ENCODE measurements at places on chromosomes 5 and 9. TPM values are rescaled to one million over a fixed set of nuclear protein-coding genes. Genes with fewer than 3 reads are reported as not detected.

DNA sequence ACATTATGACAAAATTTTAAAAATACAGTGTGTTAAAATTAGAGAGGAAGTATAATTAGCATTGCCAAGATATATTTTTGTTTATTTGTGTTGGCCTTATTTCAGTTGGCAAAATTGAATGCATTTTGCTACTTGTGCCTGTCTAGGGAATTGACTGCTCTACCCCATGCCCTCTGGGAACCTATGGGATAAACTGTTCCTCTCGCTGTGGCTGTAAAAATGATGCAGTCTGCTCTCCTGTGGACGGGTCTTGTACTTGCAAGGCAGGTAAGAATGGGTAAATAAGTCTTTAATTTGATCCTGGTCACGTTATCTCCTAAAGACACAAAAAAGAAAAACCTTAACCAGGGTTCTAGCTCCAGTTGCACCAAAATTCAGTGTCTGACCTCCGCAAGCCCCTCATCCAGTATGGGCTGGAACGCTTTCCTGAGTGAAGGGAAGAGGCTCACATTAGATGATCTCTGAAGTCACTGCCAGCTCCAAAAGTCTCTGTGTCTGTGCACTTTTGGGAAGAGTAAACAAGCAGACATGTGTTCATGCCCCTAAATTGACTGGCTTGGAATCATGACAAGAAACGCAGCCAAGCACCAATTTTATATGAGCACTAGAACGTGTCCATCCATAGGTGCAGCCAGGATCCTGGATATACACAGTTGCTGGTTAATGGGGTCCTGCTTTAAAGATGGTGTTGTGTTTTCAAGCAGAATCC is 98.3 kb upstream of the PRRC1 start:
- DNase-seq = no peak
- H3K4me3 ChIP-seq = no peak overlapping the region
- peaks cover 12% of the 10 kb centered on the region for H3K36me3 ChIP-seq
- H3K4me1 ChIP-seq = no peaks in the 10 kb centered on the region

GRCh38 chr5:76714751-76715485 is 1.0 kb upstream of the F2R start:
- 0 out of 2 replicates have a peak, but pooled peaks cover 2% of the 10 kb centered on the region for H3K4me1 ChIP-seq
- DNase-seq = peak; percentile 72
- H3K36me3 ChIP-seq = no peaks in the 10 kb centered on the region
- H3K4me3 ChIP-seq = peak overlapping the region; percentile 86
- no peak overlapping the region for H3K27ac ChIP-seq

The OSMR gene
- total RNA-seq = 2.6 TPM

- H3K27ac ChIP-seq = no peak overlapping the region
- peaks cover 21% of the 10 kb centered on the region for H3K4me1 ChIP-seq
- no peak for DNase-seq
- peaks cover 7% of the 10 kb centered on the region for H3K27me3 ChIP-seq
- peaks cover 2% of the 10 kb centered on the region for H3K36me3 ChIP-seq
These were observed 2.0 kb downstream of the QSOX2 start for GRCh38 chr9:136243631-136244030.

The SPATA9 gene
- not detected for total RNA-seq

- H3K27me3 ChIP-seq = peaks cover 58% of the 10 kb centered on the region
- H3K4me3 ChIP-seq = peak within 1 kb of the TSS; percentile 35
- H3K27ac ChIP-seq = no peak within 1 kb of the TSS
These were observed at the start of gene PSD2 for GRCh38 chr5:139795074-139796001. PSD2 (plus strand) TSS chr5:139795808; CDS start chr5:139809441, 13,633 bp downstream.

The NTRK2 gene
- 0.08 TPM for total RNA-seq

The GRXCR2 gene
- not detected for total RNA-seq

DNA sequence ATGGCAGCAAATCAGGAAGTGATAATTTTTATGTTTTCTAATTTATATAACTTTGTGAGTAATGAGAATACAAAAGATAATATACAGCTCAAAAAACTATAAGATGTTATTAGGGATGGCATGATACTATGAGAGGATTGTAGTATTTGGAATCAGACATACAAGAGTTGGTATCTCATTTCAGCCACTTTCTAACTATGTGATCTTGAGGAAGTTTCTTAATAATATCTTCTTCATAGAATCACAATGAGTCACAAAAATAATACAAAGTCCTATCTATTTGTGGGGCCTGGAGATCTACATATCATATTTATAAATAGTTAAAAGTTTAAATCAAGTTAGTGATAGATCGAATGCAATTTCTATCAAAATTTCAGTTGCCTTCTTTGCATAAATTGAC is 23.7 kb upstream of the TMED7 start:
- H3K4me3 ChIP-seq = no peak overlapping the region
- H3K27me3 ChIP-seq = no peaks in the 10 kb centered on the region
- DNase-seq = no peak
- H3K27ac ChIP-seq = no peak overlapping the region
- H3K4me1 ChIP-seq = no peaks in the 10 kb centered on the region

The DBH gene
- total RNA-seq = 0.29 TPM

GRCh38 chr5:180180846-180181245 is 28.2 kb downstream of the RASGEF1C start:
- H3K27me3 ChIP-seq = no peaks in the 10 kb centered on the region
- no peaks in the 10 kb centered on the region for H3K36me3 ChIP-seq
- DNase-seq = no peak
- H3K4me3 ChIP-seq = no peak overlapping the region
- peaks cover 7% of the 10 kb centered on the region for H3K4me1 ChIP-seq

DNA sequence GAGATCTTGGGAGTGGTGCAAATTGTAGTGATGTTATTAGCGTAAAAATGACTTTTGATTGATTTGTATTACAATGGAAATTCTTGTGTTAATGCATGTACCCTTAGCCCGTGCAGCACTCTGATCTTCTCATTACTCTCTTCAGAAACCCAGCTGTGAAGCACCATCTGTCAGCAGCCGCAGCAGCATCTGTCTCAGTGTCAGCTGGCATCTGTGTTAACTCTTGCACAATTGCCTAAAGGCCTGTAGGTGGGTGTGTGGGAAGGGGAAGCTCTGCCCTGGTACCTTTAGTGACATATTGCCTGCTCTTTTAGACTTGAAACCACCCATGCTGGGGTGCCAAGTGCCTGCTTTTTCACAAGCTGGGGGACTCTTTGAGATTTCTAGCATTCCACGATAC is 101.3 kb downstream of the FBXL7 start:
- H3K4me1 ChIP-seq = peaks cover 8% of the 10 kb centered on the region
- no peaks in the 10 kb centered on the region for H3K36me3 ChIP-seq

GRCh38 chr5:1292139-1292538 is 2.7 kb downstream of the TERT start:
- no peaks in the 10 kb centered on the region for H3K4me1 ChIP-seq
- no peak overlapping the region for H3K27ac ChIP-seq
- no peak for DNase-seq
- H3K36me3 ChIP-seq = no peaks in the 10 kb centered on the region
- H3K27me3 ChIP-seq = peaks cover 8% of the 10 kb centered on the region
- H3K4me3 ChIP-seq = no peak overlapping the region

The PCSK5 gene
- total RNA-seq = 10.7 TPM

All from H1 (cell line).